Colonic mucosa (tissue), 4 donors: ENCODE measurements at places on chromosomes 2 and 18.

DNA sequence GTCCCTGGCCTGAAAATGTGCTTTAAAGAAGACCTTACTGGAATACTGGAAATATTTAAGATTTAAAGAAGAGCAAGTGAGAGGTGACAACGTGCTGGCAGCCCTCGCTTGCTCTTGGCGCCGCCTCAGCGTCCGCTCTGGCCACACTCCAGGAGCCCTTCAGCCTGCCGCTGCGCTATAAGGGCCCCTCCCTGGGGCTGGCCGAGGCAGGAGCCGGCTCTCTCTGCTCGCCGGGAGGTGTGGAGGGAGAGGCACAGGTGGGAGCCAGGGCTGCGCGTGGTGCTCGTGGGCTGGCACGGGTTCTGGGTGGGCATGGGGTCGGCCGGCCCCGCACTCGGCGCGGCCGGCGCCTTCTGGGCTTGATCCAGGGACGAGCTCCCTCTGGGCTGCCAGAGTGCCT is 2.9 kb upstream of the COQ10B start:
- no peak for DNase-seq

DNA sequence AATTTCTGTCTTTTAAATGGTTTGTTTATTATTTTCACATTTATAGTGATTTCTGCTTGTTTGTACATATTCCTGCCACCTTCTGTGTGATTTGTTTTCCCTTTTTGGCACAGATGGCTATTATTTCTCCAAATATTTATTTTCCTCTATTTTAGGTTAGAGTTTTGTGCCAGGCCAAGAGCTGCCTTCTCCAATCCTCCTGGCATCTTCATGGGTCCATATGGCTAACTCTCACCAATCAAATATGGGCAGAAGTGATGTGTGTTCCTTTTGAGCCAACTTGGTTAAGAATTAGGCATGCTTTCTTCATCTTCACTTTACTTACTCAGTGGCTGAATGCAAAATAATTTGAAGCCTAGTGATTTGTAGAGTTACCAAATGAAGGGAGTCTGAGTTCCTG is 697.1 kb upstream of the CELF4 start:
- no peak for DNase-seq

GRCh38 chr2:10557506-10558265 is 109.6 kb upstream of the ODC1 start:
- DNase-seq, result no peak

DNA sequence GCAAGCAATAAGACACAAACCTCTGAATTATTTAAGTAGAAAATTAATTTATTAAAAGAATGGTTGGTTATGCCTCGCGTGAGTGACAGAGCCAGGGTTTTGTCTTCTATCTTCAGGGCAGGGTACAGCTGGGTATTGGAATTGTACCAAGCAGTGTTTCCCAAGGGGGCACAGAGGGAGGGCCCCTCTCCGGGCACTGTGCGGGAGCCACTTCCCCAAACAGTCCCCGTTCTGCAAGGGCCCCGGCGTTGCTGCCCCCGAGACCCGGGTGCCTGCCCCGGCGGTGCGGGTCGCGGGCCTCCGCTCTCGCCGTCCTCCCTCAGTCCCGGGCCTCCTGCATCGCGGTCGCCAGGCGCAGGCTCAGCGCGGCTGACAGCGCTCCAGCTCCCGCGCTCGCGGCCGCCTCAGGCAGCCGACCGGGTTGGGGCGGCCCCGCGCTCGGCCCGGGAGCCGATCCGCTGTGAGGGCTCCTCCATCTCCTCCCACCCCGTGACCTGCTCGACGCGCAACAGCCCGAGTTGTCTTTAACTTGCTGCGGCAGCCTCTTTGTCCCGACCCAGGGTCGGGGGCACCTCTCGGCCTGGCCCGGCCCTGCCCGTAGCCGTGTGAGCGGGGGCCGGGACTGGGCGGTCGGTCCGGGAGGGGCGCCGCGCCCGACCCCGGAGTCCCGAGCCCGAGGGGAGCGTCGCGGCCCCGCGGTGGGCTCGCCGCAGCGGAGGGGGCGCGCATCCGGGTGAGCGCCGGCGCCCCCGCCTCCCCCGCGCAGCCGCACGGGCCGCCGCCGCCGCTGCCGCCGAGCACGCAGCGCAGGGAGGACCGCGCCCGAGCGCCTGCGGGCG is 620 bp upstream of the GALNT1 start:
- peak; percentile 57 for DNase-seq

GRCh38 chr2:159903443-159904126 is 105.6 kb upstream of the CD302 start:
- DNase-seq, result peak; percentile 68

GRCh38 chr2:1233281-1233680 is 180.0 kb upstream of the TPO start:
- no peak for DNase-seq

DNA sequence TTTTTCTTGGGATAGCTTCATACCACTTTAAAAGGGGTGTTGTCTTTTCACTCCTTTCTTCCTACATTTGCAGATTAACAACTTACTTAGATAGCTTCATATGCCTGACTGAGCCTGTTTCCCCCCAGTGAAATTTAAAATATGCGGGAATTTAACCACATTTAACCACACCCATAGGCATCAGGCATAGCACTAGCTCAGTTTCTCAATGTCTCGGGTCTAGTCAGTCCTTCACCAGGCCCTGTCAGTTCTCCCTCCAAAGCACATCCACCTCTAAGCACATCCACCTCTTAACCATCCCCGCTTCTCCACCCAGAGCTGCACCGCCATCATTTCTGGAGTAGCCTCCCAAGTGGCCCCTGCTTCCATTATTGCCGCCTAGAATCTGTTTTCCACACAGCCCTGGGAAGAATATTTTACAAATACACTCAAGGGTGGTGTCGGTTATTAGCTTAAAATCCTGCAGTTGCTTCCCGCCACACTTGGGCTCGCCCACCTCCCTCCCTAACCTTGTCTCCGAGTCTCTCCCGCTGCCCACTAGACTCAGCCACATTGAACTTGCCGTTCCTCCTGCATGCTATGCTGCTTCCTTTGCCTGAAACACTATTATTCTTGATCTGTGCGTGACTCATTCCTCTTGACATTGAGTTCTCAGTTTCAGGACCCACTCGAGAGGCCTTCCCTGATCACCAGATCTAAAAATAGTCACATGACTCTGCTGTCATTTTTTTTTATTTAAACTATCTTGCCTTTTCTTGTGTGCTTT is 68.3 kb downstream of the SPTBN1 start:
- DNase-seq, result no peak

DNA sequence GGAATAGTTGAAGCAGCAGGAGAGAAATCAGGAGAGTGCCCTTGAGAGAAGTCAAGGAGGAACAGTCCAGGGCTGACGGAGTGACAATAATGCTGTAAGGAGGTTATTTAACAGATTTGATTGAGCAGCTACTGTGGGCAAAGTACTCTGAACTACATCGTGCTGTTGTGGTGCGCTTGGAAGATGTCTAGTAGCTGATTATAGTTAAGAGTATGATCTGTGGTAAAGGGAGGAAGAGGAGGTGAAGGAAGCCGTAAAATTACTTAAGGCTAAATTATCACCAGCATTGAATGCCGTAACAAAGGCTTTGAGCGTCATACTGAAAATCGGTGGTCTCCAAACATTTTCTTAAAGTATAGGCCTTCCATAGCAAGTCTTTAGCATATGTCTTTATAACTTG is 4.5 kb downstream of the PCBP1 start:
- DNase-seq, result no peak
